Caudate nucleus (tissue), 63 donors: ENCODE measurements at places on chromosomes 2 and 18.
A peak's percentile ranks its signal among the peaks of the same experiment; 100 is the strongest.

DNA sequence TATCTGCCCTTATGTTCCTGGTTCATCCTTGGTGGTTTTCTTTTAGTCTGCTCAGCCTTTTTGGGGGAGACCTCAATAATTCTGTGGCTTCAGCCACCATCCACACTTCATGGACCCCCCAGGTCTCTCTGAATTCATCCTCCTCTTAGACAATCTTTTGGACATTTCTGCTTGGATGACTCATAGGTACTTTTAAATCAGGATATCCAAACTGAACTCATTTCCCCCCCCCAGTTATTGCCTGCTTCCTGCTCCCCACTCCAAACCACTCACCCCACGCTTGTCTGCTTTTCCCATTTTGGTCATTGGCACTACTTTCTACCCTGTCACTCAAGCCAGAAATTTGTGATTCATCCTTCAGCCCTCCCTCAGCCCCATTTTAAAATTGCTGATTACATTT, 78.5 kb downstream of the TANC1 start:
- no peak for DNase-seq

DNA sequence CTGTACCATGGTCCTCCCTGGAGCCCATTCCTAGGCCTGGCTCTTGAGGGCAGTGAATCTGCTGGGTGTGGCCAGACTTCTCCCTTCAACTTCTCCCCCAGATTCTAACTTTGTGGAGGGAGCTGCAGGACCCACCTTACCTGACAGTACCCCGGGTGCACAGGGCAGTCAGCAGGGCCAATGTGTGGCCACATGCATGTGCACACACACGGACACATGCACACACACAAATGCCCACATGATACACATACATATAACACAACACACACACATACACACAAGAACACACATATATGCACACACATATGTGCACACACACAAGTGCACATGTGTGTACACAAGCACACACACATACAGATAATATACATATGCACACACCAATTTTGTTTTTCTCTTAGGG, 300.0 kb upstream of the HS6ST1 start:
- no peak for DNase-seq

DNA sequence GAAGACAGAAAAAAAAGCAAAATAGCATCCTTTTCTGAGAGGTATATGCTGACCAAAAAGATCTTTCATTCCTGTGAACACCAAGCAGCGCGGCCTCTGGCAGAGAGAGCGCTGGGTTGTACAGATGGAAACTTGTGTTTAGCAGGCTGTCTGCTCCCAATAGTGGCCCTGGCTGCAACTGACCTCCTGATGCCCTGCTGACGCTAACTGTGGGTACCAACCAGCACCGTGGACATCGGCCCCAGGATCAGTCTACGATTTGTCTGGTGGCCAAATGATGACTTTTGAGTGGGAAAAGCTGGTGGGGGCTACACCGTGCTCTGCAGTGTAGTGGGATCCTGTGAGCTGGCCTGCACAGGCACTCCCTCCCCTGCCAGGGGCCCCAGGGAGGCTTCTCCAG, 15.7 kb downstream of the COA5 start:
- no peak for DNase-seq

- DNase-seq: no peak
These were observed 2.3 kb downstream of the PSMD1 start for GRCh38 chr2:231058761-231059550.

- no peak for DNase-seq
These were observed 16.0 kb upstream of the MARCHF4 start for GRCh38 chr2:216388046-216388884.

DNA sequence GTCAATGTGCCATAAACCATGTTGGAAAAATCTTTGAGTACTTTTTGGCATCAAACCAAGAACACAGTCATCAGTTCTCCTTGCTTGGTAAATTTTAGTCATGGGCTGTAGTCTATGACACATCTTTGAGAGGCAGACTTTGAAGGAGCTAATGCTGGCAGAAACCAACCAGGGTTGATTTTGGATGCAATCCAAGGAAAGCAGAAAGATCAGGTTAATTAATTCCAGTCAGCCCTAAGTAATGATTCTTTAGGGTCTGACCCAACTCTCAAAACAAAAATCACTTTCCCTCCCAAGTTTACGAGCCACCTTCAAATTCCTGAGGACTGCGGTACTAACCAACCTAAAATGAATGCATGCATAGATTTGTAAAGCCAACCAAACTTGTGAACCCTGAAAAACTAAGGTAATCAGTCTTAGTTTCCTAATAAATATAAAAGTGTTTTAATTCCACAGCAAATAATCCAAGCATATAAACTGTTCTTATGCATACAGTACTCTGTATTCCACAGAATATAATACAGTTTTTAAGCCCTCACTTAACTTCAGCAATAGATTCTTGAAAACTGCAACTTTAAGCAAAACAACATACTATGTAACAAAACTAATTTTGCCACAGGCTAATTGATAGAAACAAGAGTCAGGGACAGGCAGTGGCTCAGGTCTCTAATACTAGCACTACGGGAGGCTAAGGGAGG, 22.0 kb downstream of the AP1S3 start:
- no peak for DNase-seq

- no peak for DNase-seq
These were observed 2156.1 kb upstream of the CELF4 start for GRCh38 chr18:39721712-39722111.

- peak; percentile 49 for DNase-seq
These were observed 419.0 kb downstream of the NBAS start for GRCh38 chr2:15142069-15142689.

DNA sequence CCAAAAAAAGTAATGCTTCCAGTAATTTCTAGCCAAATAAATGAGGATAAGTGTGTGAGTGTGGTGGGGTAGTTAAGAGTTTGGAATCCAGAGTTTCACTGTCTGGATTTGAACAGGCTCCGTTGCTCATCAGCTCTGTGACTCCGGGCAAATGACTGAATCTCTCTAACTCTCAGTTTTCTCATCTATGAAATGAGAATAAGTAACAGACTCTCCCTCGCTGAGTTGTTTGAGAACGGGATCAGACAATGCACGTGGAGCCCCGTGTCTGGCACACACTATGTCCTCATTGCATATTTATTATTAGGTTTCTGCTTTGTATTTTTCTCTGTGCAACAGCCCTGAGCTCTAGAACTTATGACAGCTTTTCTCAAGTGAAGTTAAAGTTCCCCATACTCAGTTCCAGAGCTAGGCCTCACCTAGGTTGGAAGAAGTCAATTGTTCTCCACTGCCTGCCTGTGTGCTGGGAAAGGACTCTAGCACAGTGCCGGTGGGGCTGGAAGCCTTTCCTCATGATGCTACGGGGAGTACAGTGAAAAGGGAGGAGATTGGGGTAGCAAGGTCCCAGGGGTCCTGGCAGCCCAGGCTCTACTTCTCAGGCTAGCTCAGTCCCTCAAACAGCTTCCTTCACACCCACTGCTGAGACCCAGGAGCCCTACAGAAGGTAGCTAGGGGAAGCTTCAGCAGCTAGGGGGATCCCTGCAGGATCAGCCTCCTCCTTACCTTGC, 1.7 kb upstream of the ICOS start:
- DNase-seq: no peak

- no peak for DNase-seq
These were observed 24.3 kb downstream of the TMEM237 start for GRCh38 chr2:201618744-201619662.

GRCh38 chr2:219386532-219387280, 1.0 kb downstream of the DNPEP start:
- DNase-seq: no peak

DNA sequence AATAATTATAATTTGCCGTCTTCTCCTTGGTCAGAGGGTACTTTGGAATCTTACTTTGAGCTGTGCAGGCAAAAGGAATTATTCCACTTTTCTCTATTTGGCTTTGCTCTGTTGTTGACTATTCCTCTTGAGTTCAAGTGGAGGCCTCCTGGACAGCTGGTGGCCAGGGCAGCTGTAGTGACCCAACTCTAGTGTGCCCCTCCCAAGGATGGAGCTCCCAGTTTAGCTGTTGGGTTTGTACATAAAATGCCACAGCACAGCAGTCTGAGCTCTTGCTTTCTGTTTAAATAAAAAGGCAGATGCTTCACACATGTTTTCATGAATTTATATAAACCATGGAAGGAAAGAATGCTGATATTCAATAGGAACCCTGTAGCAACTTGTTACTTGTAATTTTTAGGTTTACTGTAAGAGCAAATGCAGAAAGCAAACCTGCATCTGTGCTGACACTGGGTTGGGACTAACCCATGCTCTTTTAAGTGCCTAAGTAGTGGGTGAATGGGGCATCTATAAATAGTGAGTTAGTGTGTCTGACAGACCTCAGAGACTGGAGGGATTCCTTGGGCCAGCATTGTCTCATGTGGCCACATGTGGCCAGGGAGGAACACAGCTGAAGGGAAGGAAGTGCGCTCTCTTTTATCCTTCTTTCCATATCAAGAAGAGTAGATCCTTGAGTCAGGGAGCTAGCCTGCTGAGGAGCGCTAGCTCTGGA, 121.8 kb downstream of the FHOD3 start:
- no peak for DNase-seq

- no peak for DNase-seq
These were observed 360.9 kb downstream of the XIRP2 start for GRCh38 chr2:167249197-167249596.
